ENCODE measurements at places on chromosomes 12 and 14. TPM values are rescaled to one million over a fixed set of nuclear protein-coding genes. Genes with fewer than 3 reads are reported as not detected.

- no peaks in the 10 kb centered on the region for H3K36me3 ChIP-seq
- no peaks in the 10 kb centered on the region for H3K4me1 ChIP-seq
- no peak for DNase-seq
- no peak overlapping the region for H3K4me3 ChIP-seq
- H3K27me3 ChIP-seq: no peaks in the 10 kb centered on the region
These were observed 17.1 kb downstream of the NUMB start for GRCh38 chr14:73441286-73441685.

DNA sequence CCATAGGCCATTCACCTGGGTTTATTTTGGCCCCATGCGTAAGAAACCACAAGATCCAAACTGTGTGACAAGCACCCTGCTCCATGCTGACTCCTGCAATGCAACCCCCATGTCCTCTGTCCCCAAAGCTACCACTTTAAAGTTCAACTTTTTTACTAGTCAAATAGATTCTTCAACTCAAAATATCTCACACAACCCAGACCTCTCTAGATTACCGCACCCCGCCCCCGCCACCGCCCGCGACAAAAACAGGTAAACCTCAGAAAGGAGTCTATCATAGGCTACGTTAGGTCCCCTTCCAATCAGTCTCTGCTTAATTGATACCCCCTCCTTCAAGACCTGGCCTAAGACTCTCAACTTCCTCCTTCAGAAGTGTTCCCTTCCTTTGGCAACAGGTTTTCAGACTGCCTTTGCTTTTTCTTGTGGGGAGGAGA is 2.2 kb downstream of the ZFP36L1 start:
- peak overlapping the region; percentile 79 for H3K4me3 ChIP-seq
- no peak overlapping the region for H3K27ac ChIP-seq
- H3K27me3 ChIP-seq: no peaks in the 10 kb centered on the region

Gene CLEC9A
- polyA plus RNA-seq: not detected

GRCh38 chr12:132827763-132828703 is 636 bp downstream of the GOLGA3 start:
- peaks cover 4% of the 10 kb centered on the region for H3K36me3 ChIP-seq
- peak overlapping the region; percentile 63 for H3K27ac ChIP-seq
- peaks cover 9% of the 10 kb centered on the region for H3K4me1 ChIP-seq
- no peak for DNase-seq
- H3K4me3 ChIP-seq: peak overlapping the region; percentile 57

Gene ADAM21
- 0.09 TPM for polyA plus RNA-seq

DNA sequence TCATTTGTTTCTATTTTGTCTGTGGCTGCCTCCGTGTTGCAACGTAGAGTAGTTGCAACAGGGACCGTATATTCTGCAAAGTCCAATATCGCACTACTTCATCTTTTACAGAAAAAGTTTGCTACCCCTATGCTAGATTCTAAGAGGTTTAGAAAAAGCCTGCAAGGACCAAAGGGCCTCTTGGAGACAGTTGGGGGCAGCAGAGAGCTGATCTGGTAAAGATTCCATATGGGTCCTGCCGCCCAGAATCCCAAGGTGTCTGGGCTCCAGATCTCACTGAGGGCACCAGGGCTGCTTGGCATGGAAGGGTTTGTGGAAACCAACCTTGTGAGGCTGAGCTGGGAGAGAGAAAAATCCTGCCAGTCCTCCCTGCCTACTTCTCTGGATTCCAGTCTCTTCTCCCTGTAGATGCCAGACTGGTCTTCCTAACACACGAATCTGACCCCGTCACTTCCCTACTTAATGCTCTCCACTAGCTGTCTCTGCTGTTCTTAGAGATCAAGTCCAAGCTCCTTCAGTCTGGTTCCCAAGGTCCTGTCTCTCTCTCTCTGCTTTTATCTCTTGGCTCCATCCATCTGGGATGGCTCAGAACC is 74.6 kb downstream of the GLRX5 start:
- H3K4me1 ChIP-seq: no peaks in the 10 kb centered on the region
- H3K27ac ChIP-seq: no peak overlapping the region
- no peaks in the 10 kb centered on the region for H3K36me3 ChIP-seq
- no peaks in the 10 kb centered on the region for H3K27me3 ChIP-seq

DNA sequence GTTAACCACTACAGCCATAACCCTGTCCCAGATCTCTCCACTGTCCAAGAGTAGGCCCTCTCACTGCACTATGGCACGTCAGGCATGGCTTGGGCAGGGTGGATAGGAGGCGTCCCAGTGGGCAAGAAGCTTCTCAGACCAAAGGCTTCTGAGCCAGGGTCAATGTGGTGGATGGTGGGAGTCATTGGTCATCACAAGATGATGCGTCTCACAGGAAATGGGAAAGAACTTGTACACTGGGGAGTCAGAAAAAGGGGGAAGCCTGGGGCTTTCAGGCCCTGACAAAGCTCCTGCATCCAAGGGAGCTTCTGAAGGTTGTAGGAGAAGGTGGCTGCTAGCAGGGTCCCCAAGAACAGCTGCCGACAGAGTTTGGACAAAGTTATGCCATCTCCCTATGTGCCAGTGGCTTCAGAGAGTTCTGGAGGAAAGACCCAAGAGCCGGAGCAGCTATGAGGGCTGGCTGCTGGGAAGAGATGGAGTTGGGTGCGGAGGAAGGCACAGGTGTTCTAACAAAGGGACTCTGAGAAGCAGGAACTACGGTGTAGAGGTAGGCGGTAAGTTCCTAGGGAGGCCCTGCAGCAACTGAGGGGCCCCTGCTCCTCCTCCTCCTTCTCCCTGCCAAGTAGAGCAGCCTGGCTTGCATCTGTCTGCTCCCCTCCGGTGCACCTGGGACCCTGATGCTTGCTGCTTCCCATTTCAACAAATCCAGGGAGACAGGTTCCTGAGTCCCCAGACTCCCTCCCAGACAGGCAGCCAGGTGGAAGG is 81.1 kb downstream of the ARL6IP4 start:
- H3K4me1 ChIP-seq: no peaks in the 10 kb centered on the region
- H3K27ac ChIP-seq: no peak overlapping the region
- no peak overlapping the region for H3K4me3 ChIP-seq
- H3K27me3 ChIP-seq: no peaks in the 10 kb centered on the region

Gene WNT5B
- 1.2 TPM for polyA plus RNA-seq

DNA sequence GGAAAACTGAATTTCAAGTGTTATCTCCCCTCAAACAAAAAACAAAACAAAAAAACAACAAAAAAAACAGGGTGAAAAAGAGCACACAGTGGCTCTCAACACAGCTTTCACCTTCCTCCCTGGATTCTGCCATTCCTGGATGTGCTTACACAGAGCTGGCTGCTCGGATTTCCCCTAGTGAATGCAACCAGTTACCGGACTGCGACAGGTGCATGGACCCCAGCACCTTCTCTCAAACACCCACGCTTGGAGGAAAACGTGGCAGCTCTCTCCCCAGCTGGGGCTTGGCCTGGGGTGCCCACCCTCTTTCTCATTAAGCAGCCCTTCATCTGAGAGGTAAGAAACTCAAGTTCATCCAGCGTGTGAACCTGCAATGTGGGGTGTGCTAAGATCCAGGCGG is 33.5 kb upstream of the DICER1 start:
- H3K27ac ChIP-seq: no peak overlapping the region
- no peaks in the 10 kb centered on the region for H3K36me3 ChIP-seq
- H3K27me3 ChIP-seq: no peaks in the 10 kb centered on the region
- no peak for DNase-seq
- no peak overlapping the region for H3K4me3 ChIP-seq
- no peaks in the 10 kb centered on the region for H3K4me1 ChIP-seq

DNA sequence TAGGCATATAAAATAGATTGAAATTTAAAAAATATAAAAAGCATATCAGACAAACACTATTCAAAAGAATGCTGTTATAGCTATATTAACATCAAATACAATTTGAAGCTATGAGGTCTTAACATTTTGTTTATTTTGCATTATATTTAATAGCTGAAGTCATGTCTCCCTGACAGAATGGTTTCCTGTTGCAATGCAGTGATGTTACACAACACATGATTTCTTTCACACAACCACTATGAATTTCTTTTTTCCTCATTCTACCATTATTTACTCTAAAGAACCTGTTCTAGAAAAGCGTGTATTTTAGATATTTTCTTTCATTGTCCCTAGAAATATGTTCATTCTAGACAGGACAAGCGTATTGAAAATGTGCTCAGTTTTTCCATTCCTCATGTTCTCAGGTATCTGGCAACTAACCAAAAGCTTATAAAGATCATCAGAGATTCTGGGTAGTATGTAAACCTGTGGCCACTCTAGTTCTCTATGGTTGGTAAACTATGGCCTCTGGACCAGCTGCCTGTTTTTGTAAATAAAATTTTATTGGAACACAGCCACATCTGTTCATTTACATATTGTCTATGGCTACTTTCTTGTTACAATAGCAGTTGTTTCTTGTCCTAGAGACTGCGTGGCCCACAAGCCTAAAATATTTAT is 183.8 kb downstream of the FOXA1 start:
- no peak overlapping the region for H3K4me3 ChIP-seq
- H3K27me3 ChIP-seq: no peaks in the 10 kb centered on the region
- no peaks in the 10 kb centered on the region for H3K4me1 ChIP-seq
- DNase-seq: no peak
- H3K36me3 ChIP-seq: no peaks in the 10 kb centered on the region

DNA sequence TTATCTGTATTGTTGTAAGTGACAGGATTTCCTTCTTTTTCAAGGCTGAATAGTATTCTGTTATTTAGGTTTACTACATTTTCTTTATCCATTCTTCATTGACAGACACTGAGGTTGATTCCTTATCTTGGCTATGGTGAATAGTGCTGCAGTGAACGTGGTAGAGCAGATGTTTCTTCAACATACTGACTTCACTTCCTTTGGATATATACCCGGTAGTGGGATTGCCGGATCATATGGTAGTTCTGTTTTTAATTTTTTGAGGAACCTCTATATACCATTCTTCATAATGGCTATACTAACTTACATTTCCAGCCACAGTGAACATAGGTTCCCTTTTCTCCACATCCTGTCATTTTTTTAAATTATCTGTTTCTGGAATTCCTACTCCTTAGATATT is 21.8 kb downstream of the DERA start:
- H3K27me3 ChIP-seq: no peaks in the 10 kb centered on the region
- no peak for DNase-seq
- no peak overlapping the region for H3K4me3 ChIP-seq
